Activated CD4-positive, alpha-beta T cell treated with anti-CD3 and anti-CD28 coated beads for 36 hours (primary cell): ENCODE measurements at places on chromosomes 11 and 22. TPM values are rescaled to one million over a fixed set of nuclear protein-coding genes. Genes with fewer than 3 reads are reported as not detected.

DNA sequence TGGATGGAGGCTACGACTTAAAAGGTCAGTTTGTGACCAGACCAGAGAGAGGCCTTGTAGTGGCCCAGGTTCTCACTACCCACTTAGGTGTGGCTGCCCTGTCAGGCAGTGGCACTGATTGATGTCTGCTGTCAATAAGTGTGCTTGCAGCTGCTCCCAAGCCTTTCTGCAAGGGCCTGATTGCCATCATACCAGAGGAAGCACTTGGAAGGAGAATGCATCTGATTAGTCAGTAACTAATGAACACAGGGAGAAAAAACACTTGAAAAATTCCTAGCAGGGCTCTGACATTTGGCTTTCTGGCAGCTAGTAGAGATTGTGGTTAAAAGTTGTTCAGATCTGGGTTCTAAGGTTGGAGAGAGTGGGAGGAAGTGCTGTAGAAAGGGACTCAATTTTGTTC, 107.5 kb downstream of the NAV2 start:
- H3K27me3 ChIP-seq, result peaks cover 5% of the 10 kb centered on the region
- no peak overlapping the region for H3K27ac ChIP-seq
- H3K4me1 ChIP-seq, result no peaks in the 10 kb centered on the region
- H3K4me3 ChIP-seq, result no peak overlapping the region
- no peaks in the 10 kb centered on the region for H3K36me3 ChIP-seq
- DNase-seq, result no peak

- H3K36me3 ChIP-seq, result peaks cover 34% of the 10 kb centered on the region
- no peaks in the 10 kb centered on the region for H3K27me3 ChIP-seq
- no peak overlapping the region for H3K4me3 ChIP-seq
- no peaks in the 10 kb centered on the region for H3K4me1 ChIP-seq
Measured at GRCh38 chr11:74357449-74357848, 40.8 kb downstream of the PGM2L1 start.

DNA sequence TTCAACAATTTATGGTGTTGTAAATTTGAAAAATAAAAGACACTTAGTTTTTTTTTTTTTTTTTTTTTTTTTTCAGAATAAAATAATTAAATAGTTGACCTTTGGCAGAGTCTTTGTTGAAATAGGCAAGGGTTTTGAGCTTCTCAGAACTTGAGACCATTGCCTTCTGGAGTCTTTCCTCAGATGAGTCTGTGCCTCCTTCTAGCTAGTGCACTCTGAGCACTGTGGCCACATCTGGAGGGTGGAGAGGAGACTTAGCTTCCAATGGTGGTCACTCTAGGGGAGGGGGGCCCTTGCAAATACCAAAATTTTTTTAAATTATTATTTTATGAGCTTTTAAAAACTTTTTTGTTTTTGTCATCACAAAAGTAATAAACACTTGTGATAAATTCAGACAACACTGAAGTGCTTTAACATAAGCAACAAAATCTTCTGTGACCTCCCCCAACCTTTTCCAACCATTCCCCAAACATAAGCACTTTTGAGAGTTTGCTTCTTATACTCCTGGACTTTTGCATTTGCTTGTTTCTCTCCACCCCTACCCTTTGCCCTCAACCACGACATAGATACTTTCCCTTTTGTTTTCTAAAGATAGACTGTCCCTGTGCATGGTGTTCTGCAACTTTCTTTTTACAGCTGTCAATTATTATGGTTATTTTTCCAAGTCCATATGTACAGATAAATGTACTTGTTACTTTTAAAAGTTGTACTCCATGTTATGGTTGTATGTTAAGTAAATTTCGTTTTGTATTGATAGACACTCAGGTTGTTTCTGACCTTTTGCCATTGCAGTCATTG, 41.1 kb downstream of the BMAL1 start:
- H3K36me3 ChIP-seq, result no peaks in the 10 kb centered on the region
- no peak for DNase-seq

GRCh38 chr11:1472180-1473005, 14.2 kb downstream of the MOB2 start:
- DNase-seq, result no peak
- no peak overlapping the region for H3K27ac ChIP-seq
- peaks cover 5% of the 10 kb centered on the region for H3K36me3 ChIP-seq
- H3K4me1 ChIP-seq, result no peaks in the 10 kb centered on the region

DNA sequence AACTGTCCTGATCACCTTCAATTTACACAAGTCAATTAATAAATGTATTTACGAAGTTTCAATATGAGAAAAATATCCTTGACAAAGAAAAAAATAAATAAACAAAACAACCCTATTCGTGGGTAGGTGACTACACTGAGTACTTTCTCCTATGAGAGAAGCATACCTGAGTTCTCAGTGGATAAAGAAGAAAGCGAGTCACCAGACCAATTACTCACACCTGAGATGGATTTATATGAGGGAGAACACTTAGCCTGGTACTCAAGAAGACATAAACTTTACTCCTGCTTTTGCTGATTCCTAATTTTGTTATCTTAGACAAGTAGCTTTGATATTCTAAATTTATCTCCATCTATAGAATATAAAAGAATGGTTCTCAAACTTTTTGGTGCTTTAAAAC, 735.2 kb upstream of the ANO3 start:
- DNase-seq, result no peak
- no peaks in the 10 kb centered on the region for H3K36me3 ChIP-seq
- H3K27me3 ChIP-seq, result no peaks in the 10 kb centered on the region
- no peak overlapping the region for H3K27ac ChIP-seq

GRCh38 chr11:11253995-11254394, 99.1 kb downstream of the CSNK2A3 start:
- no peak overlapping the region for H3K4me3 ChIP-seq
- peaks cover 7% of the 10 kb centered on the region for H3K27me3 ChIP-seq
- H3K36me3 ChIP-seq, result no peaks in the 10 kb centered on the region
- H3K27ac ChIP-seq, result no peak overlapping the region

CHRNA10 gene
- total RNA-seq, result 1.1 TPM

GPR83 gene
- 0.12 TPM for total RNA-seq

MRGPRX3 gene
- not detected for total RNA-seq
